Fibroblast of skin of left biceps (primary cell): ENCODE measurements at places on chromosomes 16 and 17.

- DNase-seq: peak; percentile 70
These were observed 705 bp upstream of the PITPNC1 start for GRCh38 chr17:67376415-67376736.

DNA sequence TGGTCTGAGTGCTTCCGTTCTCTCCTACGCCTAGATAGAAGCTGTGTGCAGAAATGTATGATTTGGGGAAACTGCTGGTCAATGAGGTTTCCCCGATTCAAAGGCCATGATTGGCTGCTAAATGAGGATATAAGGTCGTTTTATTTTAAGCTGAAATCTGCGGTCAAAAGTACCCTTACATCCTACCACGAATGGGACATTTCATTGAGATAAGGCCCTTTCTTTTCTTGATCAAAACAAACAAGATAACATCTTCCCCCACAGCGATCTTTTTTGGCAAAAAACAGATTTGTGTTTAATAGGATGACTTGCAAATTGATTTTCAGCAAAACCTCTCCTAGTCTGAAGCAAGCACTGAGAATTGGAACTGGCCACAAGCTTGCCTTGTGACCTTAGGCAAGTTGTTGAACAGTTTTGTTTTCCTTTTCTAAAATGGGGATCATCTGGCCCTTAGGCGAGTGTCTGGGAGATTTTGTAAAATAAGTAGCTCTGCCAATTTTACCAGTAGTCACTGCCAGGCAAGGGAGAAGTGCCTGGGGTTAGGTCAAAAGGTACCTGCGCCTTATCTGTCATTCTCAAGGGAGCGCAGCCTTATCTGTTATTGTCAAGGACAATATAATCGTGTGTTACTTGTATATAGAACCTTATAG, 635 bp downstream of the SCPEP1 start:
- DNase-seq: no peak

DNA sequence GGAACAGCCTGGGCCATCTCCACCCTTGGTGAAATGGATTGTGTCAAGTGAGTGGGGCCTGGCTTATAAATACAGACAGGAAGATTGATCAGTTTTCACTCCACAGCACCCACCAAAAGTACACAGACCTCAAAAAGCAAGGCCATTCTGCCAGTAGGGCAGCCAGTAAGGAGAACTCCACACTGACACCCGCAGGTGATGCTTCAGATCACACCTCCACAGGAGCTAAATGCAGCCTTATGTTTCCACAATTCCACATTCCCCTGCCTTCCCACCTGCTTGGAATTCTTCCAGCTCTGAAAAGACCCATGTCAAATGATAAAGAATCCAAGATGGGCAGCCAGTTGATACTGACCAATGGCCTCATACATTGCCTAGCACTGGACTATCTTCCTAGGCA, 191.1 kb downstream of the ZFHX3 start:
- no peak for DNase-seq

DNA sequence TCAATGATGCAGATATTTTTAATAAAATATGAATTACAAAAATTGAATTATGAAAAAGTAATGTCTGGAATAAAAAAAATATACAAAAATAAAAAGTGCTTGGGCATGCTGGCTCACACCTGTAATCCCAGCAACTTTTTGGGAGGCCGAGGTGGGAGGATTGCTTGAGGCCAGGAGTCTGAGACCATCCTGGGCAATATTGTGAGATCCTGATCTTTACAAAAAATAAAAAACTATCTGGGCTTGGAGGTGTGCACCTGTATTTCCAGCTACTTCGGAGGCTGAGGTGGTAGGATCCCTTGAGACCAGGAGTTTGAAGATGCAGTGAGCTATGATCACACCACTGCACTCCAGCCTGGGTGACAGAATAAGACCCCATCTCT, 141.8 kb downstream of the NPIPB5 start:
- no peak for DNase-seq

- DNase-seq: no peak
These were observed 5.8 kb upstream of the RSL1D1 start for GRCh38 chr16:11857161-11857560.

DNA sequence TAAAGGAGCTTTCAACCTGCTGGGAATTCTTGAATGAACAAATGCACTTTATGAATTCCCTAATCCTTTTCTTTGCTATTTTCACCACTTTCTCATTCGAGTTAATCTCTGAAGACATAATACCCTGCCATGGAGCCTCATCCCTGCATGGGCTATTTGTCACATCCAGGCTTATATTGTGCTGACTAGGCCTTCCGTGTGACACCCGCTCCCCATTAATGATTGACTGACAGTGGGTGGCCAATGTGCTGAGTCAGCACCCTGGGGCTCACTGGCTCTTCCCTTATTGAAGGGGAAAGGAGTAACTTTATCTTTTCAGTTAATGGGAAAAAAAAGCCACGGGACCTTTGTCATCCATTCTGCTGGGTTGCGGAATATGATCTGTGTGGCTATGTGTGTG, 1024.8 kb upstream of the EEF2KMT start:
- no peak for DNase-seq

- no peak for DNase-seq
These were observed 202.3 kb downstream of the RAB11FIP4 start for GRCh38 chr17:31593806-31594205.

DNA sequence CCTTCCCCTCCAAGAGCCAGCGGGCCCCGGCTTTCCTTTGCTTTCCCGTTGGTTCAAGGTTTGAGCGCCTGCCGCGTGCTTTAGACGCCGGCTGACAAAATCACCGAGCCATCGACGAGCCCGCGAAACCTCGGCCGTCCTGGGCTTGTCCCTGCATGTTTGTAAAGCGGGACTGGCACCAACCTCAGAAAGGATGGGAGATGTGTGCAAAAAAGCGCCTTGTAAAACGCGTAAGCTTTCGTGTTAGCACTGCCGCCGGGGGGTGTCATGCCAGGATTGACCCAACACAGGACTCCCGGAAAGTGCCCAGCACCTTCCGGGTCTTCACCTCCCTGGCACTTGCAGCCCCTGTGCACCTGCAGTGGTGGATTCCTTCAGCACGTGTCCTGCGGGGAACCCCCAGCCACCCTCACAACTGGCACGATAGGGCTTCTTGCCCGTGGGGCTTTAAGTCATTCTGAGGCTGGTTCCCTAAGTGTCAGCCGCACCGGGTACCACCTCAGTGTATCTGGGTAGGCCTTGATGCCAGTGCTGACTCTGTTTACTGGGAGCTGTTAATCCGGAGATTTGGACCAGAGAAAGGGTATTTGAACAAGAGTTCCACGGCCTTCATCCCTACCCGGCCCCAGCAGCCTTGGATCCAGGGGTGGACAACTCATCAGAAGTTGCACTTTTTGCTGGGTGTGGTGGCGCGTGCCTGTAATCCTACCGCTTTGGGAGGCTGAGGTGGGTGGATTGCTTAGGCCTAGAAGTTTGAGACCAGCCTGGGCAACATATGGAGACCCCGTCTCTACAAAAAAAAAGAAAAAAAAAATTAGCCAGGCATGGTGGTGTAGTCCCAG, 817 bp downstream of the NDUFAF8 start:
- no peak for DNase-seq
